Naive B cell (primary cell): ENCODE measurements at places on chromosomes 7 and 10. TPM values are rescaled to one million over a fixed set of nuclear protein-coding genes. Genes with fewer than 3 reads are reported as not detected.

Gene CNPY1
- polyA plus RNA-seq = not detected

Gene VPS50
- polyA plus RNA-seq = 16.7 TPM

Gene ATRNL1
- 1.7 TPM for polyA plus RNA-seq

Gene MOGAT3
- not detected for polyA plus RNA-seq

Gene OR6B1
- not detected for polyA plus RNA-seq

Gene HOGA1
- polyA plus RNA-seq = not detected

Gene PPP1R17
- not detected for polyA plus RNA-seq

Gene HABP2
- polyA plus RNA-seq = not detected

Gene ELN
- polyA plus RNA-seq = not detected

Gene DNAJC12
- 0.70 TPM for polyA plus RNA-seq

Gene LSM5
- 138 TPM for polyA plus RNA-seq

Gene TRPV5
- not detected for polyA plus RNA-seq

Gene CDH23
- polyA plus RNA-seq = 0.05 TPM

Gene MRPS16
- polyA plus RNA-seq = 120 TPM

Gene TMEM213
- not detected for polyA plus RNA-seq

Gene PCGF5
- polyA plus RNA-seq = 137 TPM

Gene STMP1
- 65.3 TPM for polyA plus RNA-seq

Gene PARP12
- polyA plus RNA-seq = 57.8 TPM

Gene FBXO24
- polyA plus RNA-seq = 0.13 TPM

Gene RSU1
- 106 TPM for polyA plus RNA-seq

Gene MYOZ1
- not detected for polyA plus RNA-seq

Gene LLCFC1
- polyA plus RNA-seq = not detected

Gene CCT6A
- 90.4 TPM for polyA plus RNA-seq

Gene CTNNA3
- not detected for polyA plus RNA-seq

Gene SLC26A5
- not detected for polyA plus RNA-seq

Gene ENKUR
- 0.73 TPM for polyA plus RNA-seq

Gene SLC13A1
- polyA plus RNA-seq = not detected
